ENCODE measurements at places on chromosomes 1 and 21.

DNA sequence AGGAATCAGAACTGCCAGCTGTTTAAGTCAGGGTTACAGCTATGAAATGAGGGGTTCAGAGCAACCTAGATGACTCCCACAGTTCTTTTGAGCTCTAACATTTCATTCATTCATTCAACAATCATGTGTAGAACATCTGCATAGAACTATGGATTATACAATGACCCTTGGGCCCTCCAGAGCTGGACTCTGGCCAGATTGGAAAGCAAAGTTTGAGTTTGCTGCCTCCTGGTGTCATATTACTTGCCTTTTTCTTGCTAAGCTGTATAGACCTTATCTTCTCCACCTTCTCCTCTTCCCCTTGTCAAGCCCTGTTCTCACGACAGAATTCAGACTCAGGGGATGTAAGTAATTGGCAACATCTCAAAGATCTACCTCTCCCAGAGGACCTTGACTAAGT, 4.0 kb downstream of the CASQ2 start:
- DNase-seq, result no peak

- DNase-seq, result no peak
Observed at GRCh38 chr1:121444096-121444495, 259.3 kb downstream of the SRGAP2C start.

GRCh38 chr1:34590211-34590623, 164.6 kb upstream of the GJB5 start:
- DNase-seq, result no peak

- no peak for DNase-seq
Observed at GRCh38 chr1:26019641-26020315, 1.8 kb upstream of the EXTL1 start.

GRCh38 chr1:12597792-12598191, 20.2 kb downstream of the DHRS3 start:
- DNase-seq, result no peak

DNA sequence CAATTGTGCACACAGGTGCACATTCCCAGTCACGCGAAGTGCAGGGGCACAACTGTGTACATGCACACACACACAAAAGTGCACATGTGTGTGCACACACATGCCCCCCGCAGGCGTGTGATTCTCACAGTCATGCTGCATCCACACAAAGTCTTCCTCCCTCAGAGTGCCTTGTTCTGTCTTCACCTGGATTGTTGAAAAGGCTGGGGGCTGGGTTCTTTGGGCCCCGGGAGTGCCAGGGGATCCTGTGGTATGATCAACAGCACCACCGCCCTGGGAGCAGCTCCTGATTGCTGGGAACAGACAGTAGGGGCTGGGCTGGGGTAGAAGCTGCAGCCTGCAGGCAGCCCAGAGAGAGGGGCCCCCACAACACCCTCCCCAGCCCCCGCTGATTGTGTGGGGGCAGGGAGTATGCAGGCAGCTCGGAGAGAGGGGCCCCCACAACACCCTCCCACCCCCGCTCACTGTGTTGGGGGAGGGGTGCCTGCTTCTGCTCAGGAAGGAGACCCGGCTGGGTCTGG, 3.4 kb downstream of the COL18A1 start:
- no peak for DNase-seq

DNA sequence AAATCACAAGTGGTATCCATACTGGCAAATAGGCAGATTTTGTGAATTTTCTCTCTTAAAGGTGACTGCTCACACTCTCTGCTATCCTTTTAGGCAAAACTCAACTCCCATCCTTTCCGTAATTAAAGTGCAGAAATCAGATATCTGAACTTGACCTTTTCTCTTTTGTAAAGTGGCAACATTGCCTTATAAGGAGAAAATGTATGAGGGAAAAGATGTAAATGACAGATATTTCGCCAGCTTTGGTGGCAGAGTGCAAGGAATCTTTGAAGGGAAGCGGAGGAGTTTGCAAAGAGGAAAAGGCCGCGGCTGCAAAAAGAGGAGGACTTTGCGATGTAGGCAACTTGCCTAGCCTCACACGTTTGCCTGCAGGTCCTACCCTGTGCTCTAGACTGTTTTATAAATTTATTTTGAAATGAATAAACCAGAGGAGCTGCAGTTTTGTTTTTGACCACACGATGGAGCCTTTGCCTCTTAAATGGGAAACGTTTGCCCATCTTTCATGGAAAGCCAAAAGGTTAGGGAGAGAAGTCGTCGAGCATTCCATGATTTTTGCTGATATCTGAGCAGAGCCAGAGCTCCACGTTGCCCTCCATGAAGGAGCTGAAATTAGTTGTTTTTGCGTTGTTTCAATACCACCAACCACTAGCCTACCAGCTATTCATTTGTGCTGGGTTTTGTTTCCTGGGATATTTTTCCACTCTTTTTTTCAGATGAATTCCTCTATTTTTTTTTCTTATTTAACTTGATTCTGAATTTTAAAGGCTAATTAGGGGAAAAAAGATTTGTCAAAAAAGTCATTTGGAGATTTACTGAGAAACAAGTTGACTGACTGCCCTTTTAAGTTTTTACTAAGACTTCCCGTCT, 242.3 kb downstream of the LMX1A start:
- no peak for DNase-seq

- peak; percentile 24 for DNase-seq
Observed at GRCh38 chr1:9841460-9841859, 17.7 kb upstream of the CLSTN1 start.

DNA sequence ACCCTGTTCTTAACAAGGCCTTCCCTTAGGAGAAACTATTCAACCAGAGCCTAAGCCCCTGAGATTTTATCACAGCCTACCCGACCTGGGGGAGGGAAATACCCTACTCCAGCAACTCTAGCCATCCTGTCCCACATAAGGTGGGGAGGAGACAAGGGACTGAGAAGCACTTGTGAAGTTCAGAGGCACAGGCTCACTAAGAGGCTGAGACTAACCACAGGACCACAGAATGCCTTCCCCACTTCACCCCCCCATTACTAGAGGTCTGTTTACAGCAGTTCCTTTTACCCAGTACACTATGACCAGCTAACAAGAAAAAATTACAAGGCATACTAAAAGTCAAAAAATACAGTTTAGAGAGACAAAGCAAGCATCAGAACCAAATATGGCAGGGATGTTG, 86.8 kb downstream of the TEX35 start:
- no peak for DNase-seq

DNA sequence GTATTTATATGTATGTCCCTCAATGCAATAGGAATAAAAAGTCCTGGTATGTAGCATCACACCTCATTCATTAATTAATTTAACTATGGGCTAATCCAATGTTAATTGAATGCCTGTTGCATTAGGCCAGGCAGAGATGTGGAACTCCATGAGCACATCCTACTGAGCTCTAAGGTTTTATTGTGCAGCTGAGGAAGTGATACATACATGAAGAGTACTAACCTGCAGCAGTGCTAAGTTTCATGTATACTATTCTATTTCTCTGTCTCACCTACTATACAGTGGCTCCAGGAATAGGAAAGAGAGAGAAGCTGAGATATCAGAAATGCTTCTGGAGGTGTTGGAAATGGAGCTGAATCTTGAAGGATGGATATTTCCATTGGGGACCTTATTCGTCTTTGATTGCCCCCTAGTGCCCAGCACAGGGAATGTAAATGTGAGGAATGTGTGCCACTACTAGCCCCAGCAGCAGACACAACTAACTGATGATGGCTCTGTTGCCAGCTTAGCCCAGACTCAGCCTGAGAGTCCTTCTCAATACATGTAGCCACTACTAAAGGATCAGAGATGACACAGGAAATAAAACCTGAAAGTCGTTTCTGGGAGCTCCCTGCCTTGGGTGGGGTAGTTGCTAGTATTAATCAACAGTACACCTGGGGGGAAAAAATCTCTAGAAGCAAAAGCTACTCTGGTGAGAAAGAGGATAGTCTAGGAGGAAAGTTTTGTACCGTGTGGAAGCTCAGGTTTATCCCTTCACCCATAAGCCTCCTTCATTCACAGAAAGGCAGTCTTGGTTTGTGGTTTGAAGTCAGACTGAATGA, 173.3 kb upstream of the FOXD3 start:
- no peak for DNase-seq

GRCh38 chr1:101915597-101915996, 81.1 kb downstream of the OLFM3 start:
- DNase-seq, result no peak

DNA sequence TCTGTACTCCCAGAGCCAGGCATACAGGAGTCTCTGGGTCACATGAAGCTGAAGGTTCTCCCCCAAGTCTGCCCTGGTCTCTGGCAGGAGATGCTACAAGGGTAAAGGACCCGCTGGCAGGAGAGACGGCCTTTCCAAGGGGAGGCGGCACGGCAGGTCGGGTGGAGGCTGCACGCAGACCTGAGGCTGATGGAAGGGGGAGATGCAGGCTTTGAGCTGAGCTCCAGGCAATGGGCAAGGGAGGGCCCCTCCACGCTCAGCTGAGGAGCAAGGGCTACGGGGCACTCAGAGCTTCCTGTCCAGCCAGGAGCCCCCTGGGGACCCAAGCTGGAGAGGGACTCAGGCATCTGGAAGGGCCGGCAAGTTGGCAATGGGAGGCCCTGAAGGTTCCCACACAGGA, 50.3 kb downstream of the MEGF6 start:
- DNase-seq, result no peak

DNA sequence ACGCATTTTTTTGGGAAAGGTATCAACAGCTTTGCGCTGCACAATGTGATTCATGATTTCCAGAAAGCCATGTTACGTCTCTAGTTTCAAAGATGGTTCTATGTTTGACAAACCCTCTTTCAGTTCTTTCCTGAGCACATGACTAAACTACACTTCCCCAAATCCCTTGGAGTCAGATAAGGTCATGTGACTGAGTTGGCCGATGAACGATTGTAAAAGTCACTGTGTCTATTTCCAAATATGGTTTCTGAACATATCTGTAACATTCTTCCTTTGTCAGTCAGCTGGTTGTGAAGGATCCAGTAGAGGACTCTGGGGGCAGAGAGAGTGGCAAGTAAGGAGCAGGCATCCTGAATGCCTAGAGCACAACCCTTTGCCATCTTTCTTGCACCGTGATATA, 35.4 kb downstream of the TMPRSS15 start:
- no peak for DNase-seq

- DNase-seq, result no peak
Observed at GRCh38 chr1:166166329-166166697, 488 bp downstream of the FAM78B start.

DNA sequence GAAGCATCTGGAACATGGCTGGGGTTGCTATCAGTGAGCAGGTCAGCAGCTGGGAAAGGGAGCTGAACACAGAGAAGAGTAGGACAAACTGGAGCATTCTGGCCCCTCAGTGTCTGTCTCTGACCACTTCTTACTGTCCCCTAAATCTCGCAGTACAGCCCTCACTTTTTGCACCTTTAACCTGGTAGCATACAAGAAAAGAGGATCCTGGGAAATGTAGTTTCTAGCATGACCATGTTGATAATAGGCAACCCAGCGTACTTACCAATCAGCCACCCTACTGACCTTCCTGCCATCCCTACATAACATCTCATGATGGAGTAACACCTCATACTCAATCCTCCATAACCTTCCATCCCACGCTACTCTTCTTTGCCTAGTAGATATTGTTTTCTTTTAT, 99.1 kb upstream of the RAVER2 start:
- DNase-seq, result no peak

GRCh38 chr1:91549041-91549735, 48.5 kb downstream of the CDC7 start:
- no peak for DNase-seq

DNA sequence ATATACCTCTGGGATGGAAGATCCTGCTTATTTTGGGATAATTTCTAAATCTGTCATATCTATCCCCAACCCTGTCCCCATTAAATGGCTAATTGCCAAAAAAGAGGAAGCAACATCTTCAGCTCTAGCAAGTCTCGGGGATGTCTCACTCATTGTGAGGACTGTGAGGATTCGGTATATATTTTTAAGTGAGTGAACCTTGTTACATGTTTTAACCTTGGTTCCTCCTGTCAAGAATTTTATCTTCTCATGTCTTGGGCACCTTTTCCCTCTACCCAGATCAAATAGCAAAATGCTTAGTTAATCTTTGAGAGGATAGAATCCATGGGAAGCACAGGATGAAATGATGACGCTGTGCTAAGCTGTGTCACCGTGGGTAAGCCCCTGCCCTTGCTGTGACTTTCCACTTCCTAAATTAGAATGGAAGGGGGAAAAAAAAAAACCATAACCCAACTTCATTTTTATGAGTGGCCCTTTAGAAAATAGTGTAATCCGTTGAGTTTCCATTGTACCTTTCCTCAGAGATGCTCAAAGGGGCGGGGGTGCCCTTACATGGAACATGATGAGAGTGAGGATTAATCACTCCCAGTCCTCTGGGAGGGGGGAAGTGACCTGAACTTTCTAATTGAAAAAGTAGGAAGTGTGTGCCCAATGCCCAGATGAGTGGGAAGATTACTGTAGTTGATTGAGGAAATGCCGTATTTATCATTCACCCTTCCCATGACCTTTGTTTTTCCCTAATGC, 7.6 kb downstream of the ATP1A1 start:
- no peak for DNase-seq

- DNase-seq, result peak; percentile 47
Observed at GRCh38 chr21:43207868-43208267, 39.1 kb downstream of the CRYAA start.

- no peak for DNase-seq
Observed at GRCh38 chr1:204177133-204177532, 11.0 kb upstream of the REN start.

- no peak for DNase-seq
Observed at GRCh38 chr1:83796409-83796808, 202.5 kb downstream of the TTLL7 start.

Measured in activated effector memory CD4-positive, alpha-beta T cell treated with anti-CD3 and anti-CD28 coated beads, Interleukin-2, amount 50 U/mL, for 16 hours (primary cell).